Right lung (tissue), 10 donors: ENCODE measurements at places on chromosomes 5 and 9. TPM values are rescaled to one million over a fixed set of nuclear protein-coding genes. Genes with fewer than 3 reads are reported as not detected.

Gene SOHLH1
- polyA plus RNA-seq: not detected

Gene TCF7
- polyA plus RNA-seq: 18.9 TPM

Gene PCAT7
- 1.0 TPM for polyA plus RNA-seq

Gene FEM1C
- polyA plus RNA-seq: 21.3 TPM

Gene SMIM33
- 0.05 TPM for polyA plus RNA-seq

Gene GABRA6
- polyA plus RNA-seq: not detected

Gene CYSRT1
- 2.0 TPM for polyA plus RNA-seq

Gene NEUROG1
- not detected for polyA plus RNA-seq

Gene FOXD4L6
- polyA plus RNA-seq: not detected

Gene IL9
- polyA plus RNA-seq: not detected

DNA sequence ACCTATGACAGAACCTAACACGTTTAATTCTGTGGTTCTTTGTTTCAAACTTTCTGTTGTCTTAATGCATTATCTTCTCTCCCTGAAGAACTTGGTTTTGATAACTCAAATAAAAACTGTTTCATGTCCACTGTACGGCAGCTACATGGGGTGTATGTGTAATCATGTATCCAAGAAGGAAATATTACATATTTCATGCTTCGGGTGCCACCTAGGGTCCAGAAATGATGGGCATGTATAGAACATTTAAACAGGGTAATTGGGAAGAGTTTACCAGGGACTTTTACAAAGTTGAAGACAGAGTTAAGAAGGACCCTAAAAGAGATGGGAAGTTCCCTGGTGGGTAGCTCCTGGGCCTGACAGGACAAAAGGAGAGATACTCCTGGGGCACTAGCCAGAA is 291.3 kb downstream of the FBXL7 start:
- DNase-seq: no peak

DNA sequence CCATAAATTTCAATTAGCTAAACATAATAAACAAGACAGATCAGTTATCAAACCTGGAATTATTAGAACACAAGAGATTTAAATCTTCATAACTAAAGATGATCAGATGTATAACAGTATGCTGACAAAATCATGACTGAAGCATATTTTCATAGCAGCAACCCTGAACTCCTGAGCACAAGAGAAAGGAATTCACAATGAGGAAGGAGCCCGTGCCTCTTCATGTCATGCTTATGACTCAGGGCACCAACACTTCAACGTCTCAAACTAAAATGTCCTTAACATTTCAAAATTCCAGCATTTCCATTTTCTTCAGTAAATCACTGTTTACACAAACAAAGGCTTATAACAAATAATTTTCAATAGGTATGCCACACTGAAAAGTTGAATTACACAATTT is 6.7 kb downstream of the AP3B1 start:
- DNase-seq: no peak

GRCh38 chr9:124006448-124007361 is 4.9 kb upstream of the LHX2 start:
- no peak for DNase-seq

DNA sequence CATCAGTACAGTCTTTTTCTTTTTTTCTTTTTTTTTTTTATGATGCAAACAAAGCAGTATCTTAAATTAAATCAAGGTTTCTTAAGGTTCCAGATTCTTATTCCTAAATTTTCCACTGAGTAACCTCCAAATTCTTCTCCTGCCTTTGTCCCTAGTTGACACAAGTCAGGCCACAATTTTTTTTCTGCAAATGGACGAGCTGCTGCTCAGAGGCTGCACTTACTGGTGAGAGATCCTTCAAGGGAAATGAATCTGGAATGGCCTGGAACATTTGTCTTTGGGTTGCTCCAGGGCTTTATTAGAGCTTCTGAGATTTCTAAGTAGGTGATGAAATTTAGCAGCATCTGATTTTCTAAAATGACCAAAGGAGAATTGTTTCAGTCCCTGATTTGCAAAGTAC is 39.3 kb downstream of the PIK3R1 start:
- DNase-seq: no peak

DNA sequence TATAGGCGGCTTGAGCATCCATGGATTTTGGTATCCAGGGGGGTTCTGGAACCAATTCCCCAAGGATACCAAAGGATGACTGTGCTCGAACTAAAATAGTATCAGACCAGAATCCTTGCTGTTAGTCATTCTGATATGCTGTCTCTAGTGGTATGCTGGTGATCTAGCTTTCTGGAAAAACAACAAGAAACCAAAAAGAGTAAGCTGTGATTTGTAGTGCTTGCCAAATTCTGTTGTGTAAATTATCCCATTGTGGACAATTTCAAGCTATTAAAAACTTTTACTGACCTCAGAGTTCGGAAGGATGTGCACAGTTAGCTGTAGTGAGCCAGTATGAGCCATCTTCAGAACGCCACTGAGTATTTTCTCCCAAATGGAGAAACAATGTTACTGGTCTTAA is 99.0 kb upstream of the FBN2 start:
- DNase-seq: no peak

DNA sequence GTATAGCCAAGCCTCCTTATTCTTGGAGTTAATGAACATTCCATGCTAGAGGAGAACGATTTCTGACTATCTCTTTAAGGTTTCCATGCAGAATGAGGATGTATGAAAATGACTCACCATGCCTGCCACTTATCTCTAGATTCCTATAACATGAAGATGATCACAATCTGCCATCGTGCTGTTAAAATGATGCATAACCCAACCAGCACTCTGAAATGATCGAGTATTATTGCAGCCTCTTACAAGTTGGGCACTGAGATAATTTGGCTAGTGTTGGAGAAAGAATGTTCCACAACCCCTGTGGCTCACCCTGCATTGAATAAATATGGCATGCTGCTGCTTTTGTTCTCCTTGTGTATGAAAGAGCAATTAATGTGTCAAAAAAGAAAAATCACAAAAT is 1143.6 kb upstream of the WWC1 start:
- no peak for DNase-seq

GRCh38 chr5:94268226-94268625 is 350.2 kb downstream of the KIAA0825 start:
- DNase-seq: no peak

- no peak for DNase-seq
These were observed 67.8 kb downstream of the NRG2 start for GRCh38 chr5:139975306-139975705.

DNA sequence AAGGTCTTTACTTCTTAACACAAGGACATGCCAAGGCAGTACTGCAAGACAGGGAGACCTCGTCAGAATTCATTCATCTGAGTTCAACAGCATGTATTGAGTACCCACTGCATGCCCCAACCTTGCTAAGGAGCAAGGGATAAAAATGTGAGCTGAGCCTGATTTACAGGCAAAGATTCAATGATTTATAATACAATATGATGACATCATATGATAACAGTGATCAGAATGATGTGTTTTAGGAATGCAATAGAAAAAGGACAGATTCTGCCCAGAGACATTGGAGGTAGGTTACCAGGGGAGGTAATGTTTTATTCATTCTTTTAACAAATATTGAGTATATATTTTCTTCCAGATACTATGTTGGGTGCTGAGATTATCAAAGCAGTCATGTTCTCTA is 406.6 kb downstream of the ARHGEF28 start:
- DNase-seq: no peak

GRCh38 chr5:61004448-61004847 is 59.4 kb downstream of the NDUFAF2 start:
- no peak for DNase-seq

- no peak for DNase-seq
These were observed 1.5 kb downstream of the PIP5K1B start for GRCh38 chr9:68706363-68707201.

DNA sequence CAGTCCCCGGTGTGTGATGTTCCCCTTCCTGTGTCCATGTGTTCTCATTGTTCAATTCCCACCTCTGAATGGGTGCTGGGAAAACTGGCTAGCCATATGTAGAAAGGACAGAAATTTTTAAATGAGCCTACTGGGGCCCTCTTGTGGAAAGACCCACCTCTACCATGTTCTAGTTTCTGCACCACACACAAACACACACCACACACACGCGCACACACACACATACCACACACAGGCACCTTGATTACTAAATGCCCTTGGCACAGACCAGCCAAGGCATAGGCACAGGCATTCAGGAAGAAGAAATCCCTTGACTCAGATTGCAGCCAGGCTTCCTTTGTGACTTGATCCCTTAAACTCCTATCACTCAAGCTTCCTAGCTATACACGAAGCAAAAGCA is 60.5 kb downstream of the SIL1 start:
- no peak for DNase-seq

GRCh38 chr5:72238712-72239445 is 81.2 kb downstream of the MRPS27 start:
- no peak for DNase-seq

GRCh38 chr9:68947842-68948569 is 65.9 kb downstream of the PRKACG start:
- no peak for DNase-seq

DNA sequence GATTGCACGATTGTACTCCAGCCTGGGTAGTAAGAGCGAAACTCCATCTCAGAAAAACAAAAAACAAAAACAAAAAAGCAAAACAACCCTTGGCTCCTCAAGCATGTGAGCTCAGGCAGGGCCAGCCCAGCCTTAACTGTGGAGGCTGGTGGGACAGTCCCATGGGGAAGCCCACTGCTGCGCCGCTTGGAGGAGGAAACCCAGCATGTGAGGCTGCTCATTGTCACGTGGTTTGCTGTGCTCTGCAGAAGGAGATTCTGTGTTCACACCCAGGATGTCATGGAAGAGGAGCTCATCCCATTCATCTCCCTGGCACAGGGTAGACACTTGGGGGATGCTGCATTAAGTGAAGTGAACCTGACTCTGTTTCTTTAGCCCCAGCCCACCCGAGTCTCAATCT is 4.0 kb downstream of the ZBED3 start:
- no peak for DNase-seq

- no peak for DNase-seq
These were observed 138.8 kb upstream of the POC5 start for GRCh38 chr5:75856056-75856455.

- DNase-seq: no peak
These were observed 14.8 kb upstream of the CPLX2 start for GRCh38 chr5:175856408-175857100.

- DNase-seq: no peak
These were observed 118.8 kb downstream of the MTX3 start for GRCh38 chr5:79872291-79872690.
